ENCODE measurements at places on chromosomes 13 and 19. TPM values are rescaled to one million over a fixed set of nuclear protein-coding genes. Genes with fewer than 3 reads are reported as not detected.
A peak's percentile ranks its signal among the peaks of the same experiment; 100 is the strongest.

NLRP7 gene
- 0.24 TPM for total RNA-seq

GJB2 gene
- 13.0 TPM for total RNA-seq

MCF2L gene
- 9.4 TPM for total RNA-seq

URAD gene
- not detected for total RNA-seq

CRYL1 gene
- total RNA-seq, result 17.8 TPM

ZNF100 gene
- 20.0 TPM for total RNA-seq

PROZ gene
- 3.1 TPM for total RNA-seq

COL5A3 gene
- total RNA-seq, result 30.3 TPM

CADM4 gene
- 2.9 TPM for total RNA-seq

CYP4F3 gene
- 0.96 TPM for total RNA-seq

DNA sequence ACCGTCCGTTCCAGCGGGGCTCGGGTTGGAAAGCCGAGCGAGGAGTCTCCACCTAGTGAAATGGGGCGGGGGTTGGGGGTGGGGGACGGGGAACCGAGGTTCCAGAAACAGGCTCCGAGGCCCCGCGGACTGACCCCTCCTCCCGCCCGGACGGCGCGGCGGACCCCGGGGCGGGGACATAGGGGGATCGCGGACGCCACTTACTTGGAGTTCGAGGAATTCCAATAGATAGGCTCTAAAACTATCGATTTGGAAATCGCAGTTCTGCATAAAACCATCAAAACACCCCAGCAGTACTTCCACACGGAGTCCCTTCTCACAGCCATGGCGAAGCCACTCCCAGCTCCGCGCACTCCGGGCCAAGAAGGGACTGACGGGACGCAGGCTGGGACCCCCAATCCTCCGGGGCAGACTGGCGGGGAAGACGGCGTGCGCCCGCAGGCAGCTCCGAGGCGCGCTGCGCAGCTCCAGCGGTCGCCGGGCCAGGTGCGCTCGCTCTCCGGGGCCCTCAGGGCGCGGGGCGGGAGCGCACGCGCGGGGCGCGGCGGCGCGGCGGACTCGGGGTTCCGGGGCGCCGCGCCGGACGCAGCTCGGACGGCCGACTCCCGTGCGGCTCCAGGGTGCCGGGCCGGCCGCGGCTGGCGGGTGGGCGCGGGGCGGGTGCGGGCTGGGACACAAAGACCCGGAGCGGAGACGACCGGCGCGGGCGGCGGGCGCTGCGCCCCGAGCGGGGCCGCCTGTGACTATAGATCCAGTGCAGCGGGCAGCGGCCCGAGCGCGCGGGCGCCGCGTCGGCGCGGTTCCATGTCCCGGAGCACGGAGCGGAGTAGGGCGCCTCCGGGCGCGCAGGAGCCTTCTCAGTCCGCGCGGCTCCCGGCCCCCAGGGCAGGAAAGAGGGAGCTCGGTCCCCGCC lies 567 bp downstream of the EFNB2 start:
- DNase-seq, result no peak

DNA sequence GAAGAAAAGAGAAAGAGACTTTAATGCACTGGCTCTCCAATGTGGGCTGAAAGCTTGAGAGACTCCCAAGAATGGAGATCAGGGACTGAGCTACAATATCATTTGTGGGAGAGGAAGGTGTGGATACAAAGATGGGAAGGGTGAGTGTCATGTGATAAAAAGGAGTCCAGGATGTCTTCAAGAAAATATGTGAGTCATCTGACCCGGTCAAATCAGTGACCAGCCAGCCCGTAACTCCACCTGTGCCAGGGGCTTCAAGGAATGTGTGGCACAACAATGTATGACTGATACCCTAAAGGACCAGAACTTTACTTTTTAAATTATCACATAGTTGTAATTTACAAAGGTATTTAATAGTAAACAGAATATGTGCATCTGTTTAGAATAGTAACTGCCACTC lies 97.2 kb downstream of the DOCK9 start:
- DNase-seq, result no peak

DNA sequence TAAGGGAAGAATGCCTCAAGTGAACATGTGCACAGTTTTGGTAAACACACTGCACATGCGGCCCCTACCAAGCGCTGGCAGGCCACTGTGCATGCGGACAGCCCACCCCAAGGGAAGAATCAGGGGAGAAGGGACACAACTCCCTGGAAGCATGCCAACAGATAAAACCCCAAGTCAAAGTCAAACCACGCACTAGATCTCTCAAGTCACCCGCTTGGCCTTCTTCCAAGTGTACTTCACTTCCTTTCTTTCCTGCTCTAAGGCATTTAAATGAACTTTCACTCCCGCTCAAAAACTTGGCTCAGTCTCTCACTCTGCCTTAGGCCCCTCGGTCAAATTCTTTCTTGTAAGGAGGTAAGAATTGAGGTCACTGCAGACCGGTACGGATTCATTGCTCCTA lies 4.6 kb upstream of the RFXAP start:
- peak; percentile 31 for DNase-seq

- DNase-seq, result peak; percentile 55
Observed at GRCh38 chr13:80436571-80437169, 95.7 kb upstream of the SPRY2 start.

GRCh38 chr13:74182491-74182890 lies 48.3 kb upstream of the KLF12 start:
- no peak for DNase-seq

DNA sequence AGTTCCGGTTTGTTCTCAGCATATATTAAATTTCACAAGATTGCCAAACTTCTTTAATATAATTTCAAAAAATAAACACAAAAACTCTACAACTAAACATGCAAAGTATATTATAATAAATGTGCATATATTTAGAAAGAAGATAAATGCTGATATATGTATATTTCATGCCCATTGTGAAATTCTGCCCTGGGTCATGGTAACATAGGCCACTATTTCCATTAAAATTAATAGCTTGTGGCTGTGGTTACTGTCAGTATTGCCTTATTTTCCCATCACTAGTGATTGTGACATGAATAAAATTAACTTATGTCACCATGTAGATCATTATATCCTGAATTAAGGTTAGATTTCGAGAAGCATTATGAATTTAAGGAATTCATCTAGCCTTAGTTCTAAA lies 410.9 kb downstream of the DACH1 start:
- no peak for DNase-seq

DNA sequence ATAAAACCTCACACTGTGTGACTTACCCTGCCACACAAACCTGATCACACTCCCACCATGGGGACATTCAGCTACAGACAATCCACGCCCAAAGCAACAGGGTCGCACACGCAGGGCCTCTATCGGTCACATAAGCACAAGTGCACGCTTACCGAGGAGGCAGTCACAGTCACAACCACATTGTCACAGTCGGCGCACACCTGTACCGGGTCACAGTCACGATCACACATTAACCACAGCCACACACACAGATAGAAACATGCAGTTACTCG lies 579 bp downstream of the ZNF566 start:
- DNase-seq, result no peak

DNA sequence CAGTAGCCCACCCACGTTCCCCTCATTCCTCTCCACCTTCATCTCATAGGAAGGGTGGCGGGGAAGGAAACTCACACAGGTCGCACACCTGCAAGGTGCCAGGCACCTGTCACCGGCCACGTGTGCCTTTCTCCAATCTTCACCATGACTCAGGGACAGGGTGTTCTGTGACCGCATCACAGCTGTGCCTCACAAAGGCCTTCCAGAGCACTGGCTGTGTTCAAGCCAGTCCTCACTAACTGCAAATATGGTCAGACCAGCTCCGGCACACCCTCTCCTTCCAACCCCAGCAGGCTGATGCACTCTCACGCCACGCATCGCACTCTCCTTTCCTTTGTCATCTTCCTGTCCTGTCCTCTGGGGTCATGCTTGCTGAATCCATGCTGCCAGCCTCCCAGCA lies 415.9 kb downstream of the IRS2 start:
- no peak for DNase-seq

DNA sequence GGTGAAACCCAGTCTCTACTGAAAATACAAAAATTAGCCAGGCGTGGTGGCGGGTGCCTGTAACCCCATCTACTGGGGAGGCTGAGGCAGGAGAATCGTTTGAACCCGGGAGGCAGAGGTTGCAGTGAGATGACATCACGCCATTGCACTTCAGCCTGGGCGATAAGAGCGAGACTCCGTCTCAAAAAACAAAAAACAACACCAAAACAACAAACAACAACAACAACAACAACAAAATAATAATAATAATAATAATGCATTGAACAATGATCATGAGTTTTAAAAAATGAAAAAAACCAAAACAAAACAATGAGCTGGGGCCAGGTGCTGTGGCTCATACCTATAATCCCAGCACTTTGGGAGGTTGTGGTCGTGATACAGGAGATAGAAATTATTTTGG lies 23.1 kb upstream of the HOMER3 start:
- no peak for DNase-seq

DNA sequence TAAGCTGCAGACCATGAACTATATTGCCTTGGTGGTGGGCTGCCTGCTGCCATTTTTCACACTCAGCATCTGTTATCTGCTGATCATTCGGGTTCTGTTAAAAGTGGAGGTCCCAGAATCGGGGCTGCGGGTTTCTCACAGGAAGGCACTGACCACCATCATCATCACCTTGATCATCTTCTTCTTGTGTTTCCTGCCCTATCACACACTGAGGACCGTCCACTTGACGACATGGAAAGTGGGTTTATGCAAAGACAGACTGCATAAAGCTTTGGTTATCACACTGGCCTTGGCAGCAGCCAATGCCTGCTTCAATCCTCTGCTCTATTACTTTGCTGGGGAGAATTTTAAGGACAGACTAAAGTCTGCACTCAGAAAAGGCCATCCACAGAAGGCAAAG lies 53.7 kb downstream of the CYSLTR2 start:
- DNase-seq, result no peak

DNA sequence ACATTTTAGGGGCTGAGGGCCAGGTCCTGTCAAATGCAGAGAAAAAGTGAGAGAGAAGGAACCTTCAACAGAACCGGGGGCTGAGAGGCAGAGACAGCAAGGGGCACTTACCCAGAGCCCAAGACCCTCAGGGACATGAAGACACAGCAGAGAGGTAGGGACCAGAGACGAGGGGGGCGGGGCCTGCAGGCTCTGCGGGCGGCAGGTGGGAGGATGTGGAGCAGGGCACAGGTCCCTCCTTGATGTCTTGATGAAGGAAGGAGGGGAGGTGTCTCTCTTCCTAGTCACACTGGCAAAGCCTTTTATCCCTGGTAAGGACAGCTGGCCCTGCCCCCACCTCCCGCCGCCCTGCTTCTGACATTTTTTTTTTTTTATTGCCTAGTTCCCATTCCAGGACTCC lies at the start of gene KLK14:
Gene KLK14 (minus strand): TSS at position 277 of the 400 bp plus-strand sequence. CDS start 273 bp downstream, at position 4.
- DNase-seq, result no peak

- DNase-seq, result no peak
Observed at GRCh38 chr19:29576046-29576606, 30.0 kb upstream of the POP4 start.

DNA sequence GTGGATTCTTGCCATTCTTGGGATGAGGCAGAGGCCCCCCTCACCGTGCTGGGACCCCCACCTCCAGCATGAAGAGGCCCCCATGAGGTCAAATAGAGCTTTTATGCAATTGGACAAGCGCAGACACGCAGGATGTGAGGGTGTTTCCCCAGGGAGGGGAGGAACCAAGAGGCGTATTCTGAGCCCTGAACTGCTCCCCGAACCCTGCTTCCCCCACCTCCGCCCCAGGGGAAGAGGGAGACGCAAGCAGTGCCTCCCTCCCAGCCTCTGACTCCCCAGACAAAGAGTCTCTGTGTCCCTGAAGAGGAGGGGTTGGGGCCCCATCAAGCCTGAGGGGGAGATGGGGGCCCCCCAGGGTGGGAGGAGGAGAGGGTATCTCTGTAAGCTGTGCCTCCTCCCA lies 1.3 kb upstream of the RDH8 start:
- DNase-seq, result no peak

GRCh38 chr13:102799426-102800144 lies 666 bp downstream of the BIVM start:
- DNase-seq, result peak; percentile 5

GRCh38 chr13:21703846-21704245 lies 33.0 kb downstream of the FGF9 start:
- no peak for DNase-seq

DNA sequence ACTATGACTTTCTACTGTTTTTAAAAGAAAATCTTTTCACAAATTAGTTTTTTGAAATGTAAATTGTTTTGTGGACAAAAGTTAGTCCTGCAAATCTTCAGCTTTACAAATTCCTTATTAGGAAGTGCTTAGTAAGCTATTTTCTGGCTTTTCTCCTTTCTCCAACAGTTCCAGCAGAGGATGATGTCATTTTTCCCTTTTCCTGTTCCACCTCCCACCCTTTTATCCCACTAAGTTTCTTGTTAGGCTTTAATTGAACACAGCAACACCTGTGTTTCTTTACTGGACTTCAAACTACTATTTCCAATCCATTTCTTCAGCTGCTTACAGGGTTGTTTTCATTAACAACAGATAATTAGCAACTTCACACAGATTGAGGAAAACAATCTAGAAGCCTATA lies 389.2 kb downstream of the NDFIP2 start:
- DNase-seq, result peak; percentile 33

GRCh38 chr13:30159446-30159839 lies 147.9 kb downstream of the KATNAL1 start:
- no peak for DNase-seq

- peak; percentile 47 for DNase-seq
Observed at GRCh38 chr19:310141-310651, 19.0 kb upstream of the PLPP2 start.

GRCh38 chr13:94176561-94176960 lies 302.9 kb downstream of the DCT start:
- peak; percentile 56 for DNase-seq

DNA sequence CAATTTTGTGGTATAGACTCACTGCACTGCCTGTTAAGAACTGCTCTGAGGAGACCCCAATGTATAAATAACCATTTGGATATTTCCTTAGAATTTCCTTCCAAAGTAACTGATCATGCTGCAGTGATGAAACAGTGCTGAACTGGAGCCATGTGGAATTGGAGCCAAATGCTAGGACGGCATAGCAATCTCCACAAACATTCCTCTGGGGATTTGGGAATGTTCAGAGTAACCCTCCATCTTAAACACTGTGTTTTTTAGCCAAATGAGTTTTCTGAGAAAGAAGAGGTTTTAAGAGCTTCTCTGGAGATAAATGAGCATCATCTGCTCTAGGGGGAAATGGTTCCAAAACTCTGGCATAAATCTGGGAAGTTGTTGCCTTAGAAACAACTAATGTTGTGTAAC lies 98.2 kb downstream of the OLFM4 start:
- DNase-seq, result peak; percentile 90

DNA sequence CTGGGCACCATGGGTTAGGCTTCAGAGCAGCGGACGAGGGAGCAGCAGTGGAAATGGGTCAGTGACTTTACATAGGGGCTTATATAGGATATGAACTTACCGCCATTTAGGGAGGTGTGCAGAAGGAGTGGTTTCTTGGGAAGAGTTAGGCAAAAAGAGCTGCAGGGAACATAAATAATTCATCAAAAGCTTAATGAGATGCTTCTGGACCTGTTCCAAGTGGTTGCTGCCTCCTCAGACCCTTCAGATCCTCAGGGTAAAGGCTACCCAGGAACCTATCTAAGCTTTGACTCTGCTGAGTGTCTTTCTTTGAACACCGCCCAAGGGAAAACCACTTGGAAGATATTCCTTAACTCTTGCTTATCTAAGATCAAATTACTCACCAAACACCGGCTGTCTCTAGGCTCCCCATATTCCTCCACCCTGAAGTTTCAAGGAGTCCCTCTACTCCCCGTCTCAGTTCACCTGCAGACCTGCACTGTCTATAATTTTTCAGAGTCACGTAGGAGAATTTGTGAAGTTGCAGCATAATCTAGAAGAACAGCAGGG lies at the start of gene IGFL4:
Gene IGFL4 (minus strand): TSS at position 51 of the 549 bp plus-strand sequence. CDS start 40 bp downstream, at position 11.
- DNase-seq, result peak; percentile 81

GRCh38 chr19:5099701-5100221 lies 130.8 kb downstream of the KDM4B start:
- no peak for DNase-seq
